Fibroblast of mammary gland (primary cell): ENCODE measurements at places on chromosomes 12 and 14.

DNA sequence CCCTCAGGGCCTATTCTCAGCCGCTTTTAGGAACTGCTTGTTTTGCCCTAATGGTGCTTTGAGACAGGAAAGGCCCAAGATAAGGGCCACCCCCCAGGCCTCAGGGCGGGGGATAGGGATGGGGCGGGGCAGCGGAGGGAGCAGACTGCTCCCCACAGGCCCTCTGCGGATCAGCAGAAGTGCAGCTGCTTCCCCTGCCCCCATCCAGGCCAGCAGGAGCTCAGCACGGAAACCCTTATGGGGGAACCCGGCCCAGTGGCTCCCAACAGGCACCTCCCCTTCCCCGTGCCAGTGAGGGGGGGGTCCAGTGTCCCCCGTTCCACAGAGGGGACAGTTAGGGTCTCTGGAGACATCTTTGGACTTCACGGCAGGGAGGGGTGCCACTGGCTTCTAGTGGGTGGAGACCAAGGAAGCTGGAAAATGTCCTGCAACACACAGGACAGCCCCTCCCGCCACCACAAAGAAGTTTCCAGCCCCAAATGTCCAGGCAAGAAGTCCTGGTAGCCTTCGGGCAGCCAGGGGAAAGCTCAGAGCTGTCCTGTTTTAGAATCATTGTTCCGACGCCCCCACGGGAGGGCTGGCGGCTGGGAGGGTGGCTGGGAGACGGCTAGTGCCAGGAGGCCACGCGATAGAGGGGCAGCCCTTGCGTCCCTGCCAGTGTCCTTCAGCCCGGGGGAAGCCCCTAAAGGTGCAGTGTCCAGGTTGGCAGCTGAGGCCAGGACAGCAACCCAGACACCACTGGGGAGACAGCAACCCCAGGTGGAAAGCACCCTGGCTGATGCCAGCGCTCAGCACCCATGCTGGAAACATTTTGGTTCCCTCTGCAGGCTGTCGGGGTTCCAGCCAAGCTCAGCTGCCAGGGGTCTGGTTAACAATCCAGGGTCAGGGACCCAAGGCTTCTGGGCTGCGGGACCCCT is 10.4 kb upstream of the GPR132 start:
- no peak for DNase-seq

GRCh38 chr12:98149691-98150210 is 365.6 kb upstream of the TMPO start:
- DNase-seq: no peak

GRCh38 chr12:107783406-107784376 is 9.2 kb downstream of the ASCL4 start:
- no peak for DNase-seq

- peak; percentile 50 for DNase-seq
Measured at GRCh38 chr12:66118240-66118891, 12.2 kb downstream of the LLPH start.

- peak; percentile 29 for DNase-seq
Measured at GRCh38 chr12:89893972-89894706, 185.5 kb upstream of the ATP2B1 start.

DNA sequence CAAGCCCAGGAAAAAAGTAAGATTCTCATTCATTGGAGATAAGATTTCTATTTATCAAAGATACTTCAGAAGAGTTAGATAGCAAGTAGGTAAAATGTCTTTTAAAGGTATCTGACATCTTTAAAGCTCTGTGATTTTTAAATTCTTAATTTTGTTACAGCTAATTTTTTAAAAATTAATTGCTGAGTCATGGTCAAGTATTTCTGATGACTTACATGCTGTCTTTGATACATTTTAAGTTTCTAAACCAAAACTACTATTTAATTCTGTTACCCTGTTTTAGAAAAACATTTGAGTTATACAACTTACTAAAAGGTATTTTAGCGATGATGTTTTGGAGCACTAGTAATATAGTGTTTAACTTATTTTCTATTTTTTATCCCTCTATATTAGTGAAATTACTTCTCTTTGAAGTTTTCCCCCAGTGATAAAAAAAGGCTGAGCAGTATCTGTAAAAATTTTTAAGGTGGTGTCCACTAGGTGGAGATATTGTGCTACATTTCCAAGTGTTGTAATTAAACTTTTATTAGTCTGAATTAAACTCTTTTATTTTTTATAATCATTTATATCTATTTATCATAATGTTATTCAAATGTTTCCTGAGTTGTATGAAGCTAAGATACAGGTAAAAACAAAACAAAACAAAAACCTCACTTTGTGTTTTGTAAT is 11.5 kb downstream of the ALG10 start:
- DNase-seq: peak; percentile 45

DNA sequence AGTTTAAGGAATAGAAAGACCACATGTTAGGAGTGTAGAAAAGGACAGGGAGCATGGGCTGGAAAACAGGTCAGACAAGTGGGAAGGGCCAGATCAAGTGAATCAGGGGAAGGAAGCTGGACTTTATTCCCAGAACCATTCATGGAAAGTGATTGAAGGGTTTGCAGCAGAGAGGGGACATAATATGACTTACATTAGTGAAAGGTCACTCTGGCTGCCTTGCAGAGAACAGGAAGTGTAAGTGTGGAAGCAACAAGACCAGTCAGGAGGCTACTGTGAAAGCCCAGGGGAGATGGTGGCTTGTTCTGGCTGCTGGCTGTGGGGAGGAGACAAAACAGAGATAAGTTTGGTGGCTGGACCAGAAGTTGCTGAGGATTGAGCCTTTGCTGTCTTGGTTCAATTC is 69.1 kb downstream of the VCPKMT start:
- no peak for DNase-seq

GRCh38 chr14:89419973-89420482 is 3.0 kb upstream of the FOXN3 start:
- no peak for DNase-seq

DNA sequence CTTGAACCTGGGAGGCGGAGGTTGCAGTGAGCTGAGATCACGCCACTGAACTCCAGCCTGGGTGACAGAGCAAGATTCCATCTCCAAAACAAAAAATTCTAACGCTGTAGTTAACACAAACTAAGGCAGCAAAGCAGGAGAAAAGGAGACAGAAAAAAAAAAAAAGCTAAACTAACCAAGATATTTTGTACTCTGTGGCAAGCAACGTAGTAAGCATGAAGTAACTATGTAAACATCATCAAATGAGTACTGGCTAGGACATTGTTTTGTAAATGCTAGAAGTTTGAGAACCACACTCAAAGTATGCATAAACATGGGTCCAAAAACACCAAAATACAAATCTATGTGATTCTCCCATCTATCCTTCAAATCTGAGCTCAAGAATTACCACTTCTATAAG is 44.2 kb downstream of the C2CD5 start:
- no peak for DNase-seq

- no peak for DNase-seq
Measured at GRCh38 chr12:20885116-20885515, 74.6 kb downstream of the SLCO1B3 start.

DNA sequence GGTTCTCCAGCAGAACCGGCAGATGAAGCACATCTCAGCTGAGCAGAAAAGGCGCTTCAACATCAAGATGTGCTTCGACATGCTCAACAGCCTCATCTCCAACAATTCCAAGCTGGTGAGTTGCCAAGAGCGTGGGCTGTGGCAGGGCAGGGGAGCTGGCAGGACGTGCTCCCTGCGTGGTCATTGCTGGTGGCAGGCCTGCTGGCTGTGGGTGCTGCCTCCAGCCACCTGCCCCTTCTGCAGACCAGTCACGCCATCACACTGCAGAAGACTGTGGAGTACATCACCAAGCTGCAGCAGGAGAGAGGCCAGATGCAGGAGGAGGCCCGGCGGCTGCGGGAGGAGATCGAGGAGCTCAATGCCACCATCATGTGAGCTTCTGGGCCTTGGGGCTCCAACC is 35.8 kb downstream of the IL31 start:
- DNase-seq: no peak

GRCh38 chr14:60974090-60974651 is 6.7 kb downstream of the TRMT5 start:
- no peak for DNase-seq

DNA sequence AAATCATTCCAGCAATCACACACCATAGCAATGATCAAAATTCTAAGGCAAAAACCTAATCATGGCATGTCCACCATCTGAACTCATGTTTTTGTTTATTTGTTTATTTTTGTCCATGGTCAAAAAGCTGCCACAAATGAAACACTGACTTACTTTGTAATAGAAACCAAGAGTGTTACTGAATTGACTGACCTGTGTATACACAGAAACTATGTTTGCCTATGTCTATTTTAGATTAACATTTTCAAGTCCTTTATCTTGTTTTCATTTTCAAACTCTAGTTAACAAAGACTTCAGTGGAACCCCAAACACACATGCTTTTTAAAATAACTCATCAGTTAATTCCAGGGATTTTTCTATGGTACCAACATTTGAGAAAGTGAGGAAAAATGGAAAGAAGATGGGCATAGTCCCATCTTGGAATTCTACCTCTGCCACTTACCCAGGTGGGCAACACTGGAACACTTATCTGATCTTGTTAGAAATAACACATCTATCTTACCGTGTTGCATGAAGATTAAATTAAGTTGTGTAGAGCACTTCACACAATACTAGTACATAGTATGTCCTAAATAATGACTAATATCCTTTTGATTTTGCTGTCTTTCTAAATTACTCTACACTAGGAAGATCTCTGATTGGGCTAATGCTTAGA is 6.4 kb downstream of the LUM start:
- no peak for DNase-seq

- peak; percentile 70 for DNase-seq
Measured at GRCh38 chr14:73741386-73741875, 27.2 kb upstream of the PNMA1 start.

DNA sequence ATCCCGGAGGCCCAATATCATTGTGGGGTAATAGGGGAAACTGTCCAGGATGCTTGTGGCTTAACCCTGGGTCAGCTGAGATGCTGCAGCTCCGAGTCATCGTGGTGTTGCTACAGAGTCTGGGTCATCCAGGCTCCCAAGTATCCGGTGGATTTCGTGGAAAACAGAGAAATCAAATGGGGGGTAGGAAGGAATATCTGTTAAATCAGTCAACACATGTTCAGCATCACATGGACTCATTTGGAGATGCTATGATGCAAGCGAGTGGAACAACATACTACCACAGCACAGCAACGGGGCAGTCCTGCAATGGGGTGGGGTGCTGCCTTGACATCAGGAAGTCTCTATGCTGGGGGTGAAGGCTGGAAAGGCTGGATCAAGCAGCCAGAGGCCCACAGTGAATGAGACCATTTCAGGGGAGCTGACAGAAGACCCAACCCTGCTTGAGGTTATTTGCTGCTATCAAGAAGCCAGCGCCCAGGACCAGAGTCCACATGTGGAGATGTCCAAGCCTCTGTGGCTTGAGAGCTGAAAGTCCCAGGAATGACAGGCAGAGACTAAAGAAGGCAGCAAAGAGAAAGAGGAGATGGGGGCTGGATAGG is 22.9 kb downstream of the VDR start:
- DNase-seq: peak; percentile 99

DNA sequence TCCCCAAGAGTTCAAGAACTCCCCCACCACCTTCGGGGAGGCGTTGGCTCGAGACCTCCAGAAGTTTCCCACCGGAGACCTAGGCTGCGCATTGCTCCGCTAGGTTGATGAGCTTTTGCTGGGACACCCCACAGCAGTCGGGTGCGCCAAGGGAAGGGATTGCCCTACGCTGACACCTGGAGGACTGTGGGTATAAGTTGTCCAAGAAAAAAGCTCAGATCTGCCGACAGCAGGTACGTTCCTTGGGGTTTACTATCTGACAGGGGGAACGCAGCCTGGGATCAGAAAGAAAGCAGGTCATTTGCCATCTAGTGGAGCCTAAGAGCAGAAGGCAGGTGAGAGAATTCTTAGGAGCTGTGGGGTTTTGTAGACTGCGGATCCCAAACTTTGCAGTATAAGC is 98.8 kb downstream of the FRMD6 start:
- DNase-seq: no peak

DNA sequence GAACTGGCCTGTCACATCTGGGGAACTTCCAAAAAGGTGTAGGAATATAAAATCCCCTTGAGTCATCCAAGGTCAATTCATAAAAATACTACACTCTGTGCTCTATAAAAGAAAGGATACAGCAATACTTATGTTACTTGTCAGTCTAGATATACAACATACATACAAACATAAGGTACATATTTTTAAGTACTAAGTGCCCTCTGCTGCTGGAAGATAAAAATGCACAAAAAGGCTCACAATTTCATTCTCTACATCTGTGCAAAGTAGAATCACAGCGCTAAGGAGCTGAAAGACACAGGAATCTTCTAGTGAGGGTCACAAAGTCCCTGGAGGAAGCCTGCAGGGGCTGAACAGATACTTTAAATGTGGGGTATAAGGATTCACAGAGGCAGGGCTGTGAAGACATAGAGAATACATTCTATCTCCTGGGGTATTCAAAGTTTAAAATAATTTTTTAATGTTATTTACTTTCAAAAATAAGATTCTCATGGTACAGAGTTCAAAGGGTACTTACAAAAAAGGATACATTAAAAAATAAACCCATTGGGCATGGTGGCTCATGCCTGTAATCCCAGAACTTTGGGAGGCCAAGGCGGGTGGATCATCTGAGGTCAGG is 10.2 kb upstream of the GOLGA5 start:
- peak; percentile 76 for DNase-seq

- no peak for DNase-seq
Measured at GRCh38 chr14:59301354-59301753, 112.9 kb downstream of the DAAM1 start.

GRCh38 chr14:93975791-93976476 is 436 bp downstream of the ASB2 start:
- peak; percentile 4 for DNase-seq

DNA sequence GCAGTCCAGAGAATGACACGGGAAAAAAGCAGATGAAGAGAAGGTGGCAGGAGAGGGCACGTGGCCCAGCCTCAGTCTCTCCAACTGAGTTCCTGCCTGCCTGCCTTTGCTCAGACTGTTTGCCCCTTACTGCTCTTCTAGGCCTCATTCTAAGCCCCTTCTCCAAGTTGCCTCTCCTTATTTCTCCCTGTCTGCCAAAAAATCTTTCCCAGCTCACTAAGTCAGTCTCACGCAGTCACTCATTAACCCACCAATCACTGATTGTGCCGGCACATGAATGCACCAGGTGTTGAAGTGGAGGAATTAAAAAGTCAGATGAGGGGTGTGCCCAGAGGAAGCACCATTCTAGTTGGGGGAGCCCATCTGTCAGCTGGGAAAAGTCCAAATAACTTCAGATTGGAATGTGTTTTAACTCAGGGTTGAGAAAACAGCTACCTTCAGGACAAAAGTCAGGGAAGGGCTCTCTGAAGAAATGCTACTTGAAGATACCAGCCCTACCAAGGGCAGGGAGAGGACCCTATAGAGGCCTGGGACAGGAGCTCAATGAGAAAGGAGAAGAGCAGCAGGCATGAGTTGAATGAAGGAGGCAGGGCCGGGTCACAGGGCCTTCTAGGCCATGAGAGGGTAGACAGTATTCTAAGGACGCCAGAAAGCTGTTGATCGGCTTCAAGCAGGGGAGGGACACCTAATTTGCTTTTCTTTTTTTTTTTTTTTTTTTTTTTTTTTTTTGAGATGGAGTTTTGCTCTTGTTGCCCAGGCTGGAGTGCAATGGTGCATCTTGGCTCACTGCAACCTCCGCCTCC is 40.9 kb downstream of the DAD1 start:
- DNase-seq: no peak
